Lower leg skin (tissue), 4 donors: ENCODE measurements at places on chromosomes 13 and 19.

DNA sequence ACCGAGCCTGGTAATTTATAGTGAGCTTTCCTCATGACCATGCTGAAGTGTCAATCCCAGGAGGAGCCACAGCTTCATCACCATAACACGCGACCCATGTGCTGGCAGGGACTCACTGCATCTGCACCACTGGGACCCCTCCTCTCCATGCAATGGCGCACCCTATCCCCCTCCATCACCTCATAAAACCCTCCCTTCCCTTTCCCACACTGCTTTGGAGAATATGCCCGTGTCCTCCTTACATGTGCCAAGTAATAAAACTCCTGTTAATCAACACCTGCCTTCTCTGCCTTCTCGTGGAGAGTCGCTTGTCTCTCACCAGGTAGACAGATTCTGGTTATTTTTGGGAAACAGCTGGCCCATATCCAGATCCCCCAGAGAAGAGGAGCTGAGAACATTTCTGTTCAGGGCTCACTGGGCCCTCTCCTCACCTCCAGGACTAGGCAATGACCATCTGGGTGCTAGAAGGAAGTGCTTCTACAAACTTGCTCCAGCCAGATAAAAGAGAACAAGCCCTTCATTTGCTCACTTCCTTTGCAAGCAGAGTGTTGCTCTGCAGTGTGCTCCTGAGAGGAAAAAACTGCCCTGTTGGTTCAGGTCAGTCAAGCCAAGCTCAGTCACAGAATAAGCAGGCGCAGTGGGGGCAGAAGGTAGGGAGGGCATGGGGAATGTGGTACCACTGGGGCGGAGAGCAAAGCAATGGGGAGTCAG, 894.3 kb downstream of the UQCRFS1 start:
- no peak for DNase-seq

- no peak for DNase-seq
These were observed 51.9 kb upstream of the SPATA13 start for GRCh38 chr13:24108615-24108965.

GRCh38 chr13:19959141-19959830, 759 bp downstream of the ZMYM2 start:
- DNase-seq: peak; percentile 93

GRCh38 chr13:48411841-48412531, 927 bp downstream of the LPAR6 start:
- DNase-seq: no peak

GRCh38 chr13:44989941-44990340, 603 bp downstream of the GPALPP1 start:
- no peak for DNase-seq

DNA sequence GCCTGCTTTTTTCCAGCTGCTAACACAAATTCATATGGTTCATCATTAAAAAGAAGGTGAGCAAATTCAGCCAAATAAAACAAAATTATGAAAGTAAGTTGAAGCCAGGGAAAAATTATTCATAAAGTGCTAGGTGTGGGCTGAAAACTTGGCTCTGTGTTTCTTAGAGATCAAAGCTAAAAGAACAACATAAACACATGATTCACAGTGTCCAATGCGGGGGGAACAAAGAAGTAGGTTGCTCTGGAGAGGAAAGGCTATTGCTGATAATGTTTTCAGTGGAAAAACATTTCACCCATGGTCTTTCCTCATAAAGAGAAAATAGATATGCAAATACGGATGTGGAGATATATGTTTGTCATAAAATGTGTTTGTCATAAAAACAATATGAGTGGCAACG, 1691.5 kb upstream of the SLC10A2 start:
- no peak for DNase-seq
